GM23248 (cell line): ENCODE measurements at places on chromosomes 12 and 14. TPM values are rescaled to one million over a fixed set of nuclear protein-coding genes. Genes with fewer than 3 reads are reported as not detected.

CELA1 gene
- total RNA-seq, result not detected in 2 replicates

NPC2 gene
- 105 and 156 TPM in 2 replicates for total RNA-seq

SIX6 gene
- not detected in 2 replicates for total RNA-seq

SERPINA1 gene
- 0.65 TPM in 1 of 2 replicates, not detected in the other for total RNA-seq

HNF1A gene
- not detected in 2 replicates for total RNA-seq

DNA sequence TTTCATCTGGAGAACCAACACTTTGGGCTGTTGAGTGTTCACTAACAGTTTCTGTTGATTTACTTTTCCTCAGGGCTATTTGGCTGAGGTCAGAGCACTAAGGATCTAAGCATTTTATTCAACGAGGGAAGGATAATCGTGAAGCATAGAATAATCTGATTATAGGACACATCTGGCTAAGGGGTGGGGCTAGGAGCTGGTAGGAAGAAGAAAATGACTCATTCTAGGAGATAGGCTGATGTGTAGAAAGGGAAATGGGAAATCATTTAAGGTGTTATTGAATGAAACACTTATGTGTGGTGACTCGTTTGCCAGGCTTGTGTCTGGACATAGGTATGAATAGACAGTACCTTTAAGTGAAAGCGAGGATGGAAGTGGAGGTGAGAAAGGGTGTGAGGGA, 167.2 kb downstream of the ETNK1 start:
- no peak for DNase-seq

- DNase-seq, result no peak
These were observed 58.2 kb downstream of the GRIP1 start for GRCh38 chr12:66620688-66621087.

GRCh38 chr14:72164420-72165228, 232.4 kb downstream of the RGS6 start:
- no peak for DNase-seq

DNA sequence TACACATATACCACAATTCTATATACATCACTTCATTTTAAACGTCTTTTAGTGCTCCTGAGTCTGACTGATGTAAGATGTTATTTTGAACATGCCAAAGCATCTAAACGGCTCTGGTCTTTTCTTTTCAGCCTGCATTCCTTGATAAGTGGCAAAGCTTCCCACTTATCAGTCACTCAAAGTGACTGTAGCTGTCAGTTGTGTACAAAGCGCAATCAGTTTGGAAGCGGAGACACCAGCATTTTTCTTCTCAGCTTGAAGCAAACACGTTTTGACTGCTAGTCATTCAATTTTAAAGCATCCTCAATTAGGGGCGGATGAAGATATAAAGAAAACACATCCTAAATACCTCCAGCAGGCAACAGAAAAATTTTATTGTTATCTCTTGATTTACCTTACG, 226.8 kb downstream of the SOX5 start:
- no peak for DNase-seq

GRCh38 chr12:84982888-84983287, 53.2 kb downstream of the TSPAN19 start:
- DNase-seq, result no peak

DNA sequence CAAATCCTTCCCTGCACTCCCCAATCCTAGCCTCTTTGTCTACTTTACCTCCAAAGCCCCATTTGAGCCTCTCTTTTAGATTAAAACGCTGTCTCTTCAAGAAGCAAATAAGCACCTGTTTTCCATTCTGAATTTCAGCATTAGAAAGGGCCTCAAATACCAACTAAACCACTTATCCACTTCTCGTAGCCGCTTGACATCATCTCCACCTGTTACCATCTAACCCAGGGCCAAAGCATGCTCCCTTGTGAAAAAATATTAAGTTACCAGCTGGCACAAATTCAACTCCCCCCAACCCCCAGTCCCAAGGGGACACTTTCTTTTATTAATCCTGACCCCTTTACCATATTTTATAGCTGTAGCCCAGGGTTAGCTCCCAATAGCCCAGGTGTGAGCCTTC, 43.1 kb downstream of the GPHB5 start:
- no peak for DNase-seq
